Trophoblast cell (in vitro differentiated cells and primary cell): ENCODE measurements at places on chromosomes 1 and 21.

DNA sequence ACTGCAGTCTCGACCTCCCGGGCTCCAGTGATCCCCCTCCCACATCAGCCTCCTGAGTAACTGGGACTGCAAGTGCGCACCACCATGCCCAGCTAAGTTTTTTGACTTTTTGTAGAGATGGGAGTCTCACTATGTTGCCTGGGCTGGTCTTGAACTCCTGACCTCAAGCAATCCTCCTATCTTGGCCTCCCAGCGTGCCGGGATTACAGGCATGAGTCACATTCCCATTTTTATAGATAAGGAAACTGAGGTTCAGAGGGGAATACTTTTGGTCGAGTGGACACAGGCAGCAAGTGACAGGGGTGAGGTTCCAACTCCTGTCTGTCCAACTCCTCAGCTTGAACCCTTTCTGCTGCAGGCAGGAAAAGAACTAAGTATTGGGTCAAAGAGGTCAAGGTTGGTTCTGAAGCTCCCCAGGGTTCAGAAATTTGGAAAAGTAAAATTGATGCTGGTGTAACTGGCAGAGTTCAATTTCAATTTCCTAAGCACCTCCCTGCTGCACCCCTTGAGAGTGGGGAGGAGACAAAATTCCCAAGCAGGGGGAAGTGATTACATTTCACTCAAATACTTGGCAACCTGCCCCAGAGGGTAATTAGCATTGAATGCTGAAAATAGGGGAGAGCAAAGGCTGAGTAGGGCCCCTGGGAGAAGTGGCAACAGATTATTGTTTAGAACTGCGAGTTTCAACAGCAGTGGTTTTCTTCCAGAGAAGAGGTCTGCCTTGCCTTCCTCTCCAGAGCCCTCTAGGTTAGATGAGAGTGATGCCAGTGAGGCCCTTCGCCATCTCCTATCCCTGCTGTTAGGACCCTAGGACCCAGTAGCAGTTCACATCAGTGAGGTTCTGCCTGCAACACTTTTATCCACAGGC lies 17.5 kb upstream of the ALPL start:
- DNase-seq = no peak

GRCh38 chr1:16145662-16146278 lies 10.1 kb downstream of the EPHA2 start:
- peak; percentile 81 for DNase-seq

DNA sequence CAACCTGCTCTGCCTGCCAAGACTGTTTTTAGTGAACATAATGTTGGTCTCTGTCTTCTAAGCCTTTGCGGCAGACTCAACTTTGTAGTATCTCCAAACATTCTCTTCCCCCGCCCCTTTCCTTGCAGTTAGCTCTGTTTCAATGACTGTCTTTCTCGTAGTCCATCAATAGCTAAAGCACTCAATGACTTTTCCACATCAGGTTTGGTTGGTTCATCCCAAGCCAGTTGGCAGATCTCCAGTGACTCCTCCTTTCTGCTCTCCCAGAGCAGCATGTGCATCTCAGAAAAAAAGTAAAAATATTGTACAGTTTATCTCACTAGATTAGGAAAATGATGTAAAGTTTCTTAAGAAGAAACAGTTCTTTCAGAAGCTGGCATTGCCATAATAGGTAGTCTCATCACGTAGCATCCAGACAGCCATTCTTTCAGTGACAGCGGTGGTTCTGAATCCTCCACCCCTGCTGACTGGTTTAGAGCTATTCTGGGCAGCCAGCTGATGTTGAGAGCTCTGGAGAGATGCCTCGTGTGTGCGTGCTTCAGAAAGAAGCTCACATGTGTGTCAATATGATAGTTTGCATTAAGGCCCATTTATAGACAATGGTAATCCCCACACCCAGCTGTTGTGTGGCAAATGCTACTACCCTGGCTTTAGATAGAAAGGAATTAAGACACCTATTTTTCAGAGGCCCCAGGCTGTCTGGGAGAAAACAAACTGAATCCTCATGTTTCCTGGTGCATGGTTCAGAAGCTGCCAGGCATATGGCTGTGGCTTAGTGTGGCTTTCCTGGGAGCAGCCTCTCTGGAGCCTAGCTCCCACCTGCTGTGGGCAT lies 53.2 kb downstream of the CNN3 start:
- no peak for DNase-seq

DNA sequence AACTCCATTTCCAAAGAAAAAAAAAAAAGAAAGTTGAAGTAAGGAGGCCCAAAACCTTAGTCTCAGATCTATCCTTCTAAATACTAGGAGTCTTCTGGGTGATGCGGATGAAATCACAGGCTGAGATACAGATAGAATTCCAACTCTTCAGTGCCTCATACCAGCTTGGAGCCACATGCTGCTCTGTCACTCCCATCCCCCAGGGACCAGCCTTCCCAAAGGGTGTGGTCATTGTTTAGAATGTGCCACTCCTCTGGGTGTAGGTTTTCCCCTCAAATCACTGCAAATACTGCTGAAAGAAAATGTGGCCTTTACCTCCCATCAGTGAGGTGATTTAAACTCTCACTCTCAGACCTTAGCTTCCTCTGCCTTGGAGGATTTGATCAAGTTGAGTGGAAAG lies 112.9 kb downstream of the CDC7 start:
- peak; percentile 50 for DNase-seq

DNA sequence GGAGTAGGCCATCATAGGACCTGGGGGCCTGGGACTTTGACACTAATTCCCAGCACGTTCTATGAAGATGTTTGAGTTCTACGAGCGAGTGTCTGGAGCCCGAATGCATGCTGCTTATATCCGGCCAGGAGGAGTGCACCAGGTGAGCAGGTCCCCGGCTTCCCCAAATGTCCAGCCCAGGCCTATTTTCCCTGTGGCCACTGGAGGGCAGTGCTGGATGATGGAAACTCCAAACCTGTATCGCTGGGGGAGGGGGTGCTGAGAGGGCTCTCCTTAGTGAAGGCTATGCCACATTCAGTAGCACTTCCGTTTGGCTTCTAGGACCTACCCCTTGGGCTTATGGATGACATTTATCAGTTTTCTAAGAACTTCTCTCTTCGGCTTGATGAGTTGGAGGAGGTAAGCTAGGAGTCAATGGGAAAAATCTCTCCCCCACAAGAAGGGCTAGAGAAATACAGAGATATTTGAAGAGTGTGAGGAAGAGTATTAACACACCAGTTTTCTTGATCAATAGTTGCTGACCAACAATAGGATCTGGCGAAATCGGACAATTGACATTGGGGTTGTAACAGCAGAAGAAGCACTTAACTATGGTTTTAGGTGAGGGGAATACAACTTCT lies 5.2 kb upstream of the FCER1G start:
- DNase-seq = peak; percentile 88

GRCh38 chr1:54837002-54837853 lies 36.1 kb upstream of the TTC22 start:
- no peak for DNase-seq

DNA sequence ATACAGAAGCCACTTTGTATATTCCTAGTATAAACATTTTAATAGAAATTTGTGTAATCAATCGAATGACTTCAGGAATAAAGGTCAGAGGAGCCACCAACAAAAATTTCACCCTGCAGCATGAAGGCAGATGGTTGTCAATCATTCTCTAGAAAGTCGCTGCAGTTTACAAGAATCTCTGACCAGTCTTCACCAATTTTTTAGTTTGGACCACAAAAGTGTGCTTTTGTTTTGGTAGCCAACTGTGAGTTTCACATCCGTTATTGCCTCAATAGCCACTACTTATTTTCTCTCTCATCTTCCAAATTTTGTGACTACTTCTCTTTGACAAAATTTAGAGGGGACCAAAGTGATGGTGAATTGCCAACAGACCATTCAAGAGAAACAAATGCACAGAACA lies 1155.6 kb downstream of the AMY1C start:
- no peak for DNase-seq

DNA sequence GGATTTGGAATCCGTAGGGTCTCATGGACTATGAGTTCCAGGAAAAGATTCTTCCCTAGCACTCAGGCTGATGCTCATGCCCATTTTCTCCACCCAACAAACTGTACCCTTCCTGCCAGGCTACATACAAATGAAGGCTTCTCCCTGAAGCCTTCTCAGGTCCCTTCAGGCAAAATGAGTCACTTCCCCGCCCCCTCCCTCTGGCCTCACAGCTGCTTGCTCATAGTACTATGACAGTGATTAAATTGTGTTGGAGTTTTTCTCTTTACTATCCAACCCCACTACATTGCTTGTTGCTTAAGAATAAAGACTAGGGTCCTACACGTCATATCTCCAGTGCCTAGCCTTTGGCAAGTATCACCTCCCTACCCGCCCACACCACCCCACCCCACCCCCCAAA lies 207.6 kb upstream of the NFIA start:
- peak; percentile 78 for DNase-seq

DNA sequence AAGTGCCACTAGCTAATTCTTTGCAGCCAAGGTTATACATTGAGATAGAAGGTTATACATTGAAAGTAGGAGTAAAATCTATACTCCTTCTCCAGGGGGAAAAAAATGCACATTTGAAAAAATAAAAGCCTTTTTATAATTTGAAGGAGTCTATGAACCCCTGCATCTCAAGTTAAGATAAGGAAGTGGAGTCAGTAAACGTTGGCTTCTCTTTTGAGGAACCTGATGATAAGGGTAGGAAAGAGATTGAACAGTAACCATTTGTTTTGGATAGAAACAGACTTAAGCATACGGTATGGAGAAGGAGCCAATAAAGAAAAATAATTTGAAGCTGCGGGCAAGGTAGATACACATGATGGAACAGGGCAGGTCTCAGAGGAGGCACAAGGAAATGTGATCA lies 64.1 kb downstream of the RPAP2 start:
- no peak for DNase-seq

DNA sequence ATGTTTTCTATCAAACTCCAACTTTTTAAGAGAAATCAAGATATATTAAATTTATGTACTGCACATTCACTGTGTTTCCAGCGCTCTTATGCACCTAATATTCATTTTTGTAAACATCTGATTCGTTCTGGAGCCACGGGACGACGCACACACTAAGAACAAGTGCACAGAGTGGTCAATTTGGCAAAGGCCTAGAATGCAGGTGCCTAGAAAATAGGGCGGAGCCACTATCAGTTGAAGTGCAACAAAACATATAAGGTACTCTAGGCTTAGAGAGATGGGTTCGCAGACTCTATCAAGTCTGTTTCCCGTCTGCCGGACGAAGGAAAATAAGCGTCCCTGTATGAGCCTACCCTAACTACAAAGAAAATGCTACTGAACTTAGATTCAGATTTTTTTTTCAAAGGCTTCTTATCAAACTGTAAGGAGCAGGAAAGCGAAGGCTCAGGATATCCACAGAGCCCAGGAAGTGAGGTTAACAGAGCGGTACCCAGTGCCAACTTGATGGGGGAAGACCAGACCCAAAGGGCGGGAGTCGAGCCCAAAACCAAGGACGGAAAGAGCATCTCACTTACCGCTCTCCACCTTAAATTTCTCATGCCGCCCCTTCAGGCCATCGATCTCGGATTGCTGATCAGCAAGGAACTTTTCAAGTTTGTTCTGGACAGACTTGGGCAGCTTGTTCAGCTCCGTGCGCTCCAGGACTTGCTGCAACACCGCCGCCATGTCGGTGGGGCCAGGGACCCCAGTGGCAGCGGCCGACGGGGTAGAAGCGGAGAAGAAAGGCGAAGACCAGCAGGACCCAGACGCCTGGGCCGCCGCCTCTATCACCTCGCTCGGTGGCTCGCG lies 526 bp downstream of the TPR start:
- DNase-seq = peak; percentile 36

DNA sequence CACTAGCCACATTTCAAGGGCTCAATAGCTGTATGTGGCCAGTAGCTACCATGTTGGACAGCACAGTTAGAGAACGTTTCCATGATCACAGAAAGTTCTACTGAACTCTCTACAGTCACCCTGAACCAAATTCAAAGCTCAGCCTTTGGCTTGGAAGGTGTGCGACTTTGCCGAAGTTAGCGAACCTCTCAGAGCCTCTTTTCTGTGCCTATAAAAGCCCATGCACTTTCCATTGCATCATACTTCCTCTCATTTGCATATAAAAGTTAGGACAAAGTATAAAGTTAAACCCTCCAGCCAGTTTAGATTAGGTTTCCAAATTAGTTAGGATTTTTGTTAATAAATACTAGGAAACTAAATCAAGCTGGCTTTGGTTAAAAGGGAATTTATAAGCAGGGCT lies 4.7 kb upstream of the SLC1A7 start:
- no peak for DNase-seq

DNA sequence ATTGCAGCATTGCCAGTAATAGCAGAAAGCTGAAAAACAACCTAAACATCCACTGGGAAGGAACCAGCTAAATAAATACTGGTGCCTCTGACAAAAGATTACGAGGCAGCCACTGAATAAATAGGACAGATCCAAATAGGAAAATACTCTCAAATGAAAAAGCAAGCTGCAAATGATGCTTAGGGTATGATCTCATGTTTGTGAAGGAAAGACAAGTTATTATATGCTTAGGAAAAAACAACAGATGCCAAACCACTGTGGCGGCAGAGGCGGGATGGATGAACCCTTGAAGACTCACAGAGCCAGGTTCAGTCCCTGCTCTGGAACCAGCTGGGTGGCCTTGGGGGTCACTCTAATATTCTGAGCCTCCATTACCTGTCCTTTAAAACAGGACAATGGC lies 41.6 kb downstream of the MATN1 start:
- no peak for DNase-seq

DNA sequence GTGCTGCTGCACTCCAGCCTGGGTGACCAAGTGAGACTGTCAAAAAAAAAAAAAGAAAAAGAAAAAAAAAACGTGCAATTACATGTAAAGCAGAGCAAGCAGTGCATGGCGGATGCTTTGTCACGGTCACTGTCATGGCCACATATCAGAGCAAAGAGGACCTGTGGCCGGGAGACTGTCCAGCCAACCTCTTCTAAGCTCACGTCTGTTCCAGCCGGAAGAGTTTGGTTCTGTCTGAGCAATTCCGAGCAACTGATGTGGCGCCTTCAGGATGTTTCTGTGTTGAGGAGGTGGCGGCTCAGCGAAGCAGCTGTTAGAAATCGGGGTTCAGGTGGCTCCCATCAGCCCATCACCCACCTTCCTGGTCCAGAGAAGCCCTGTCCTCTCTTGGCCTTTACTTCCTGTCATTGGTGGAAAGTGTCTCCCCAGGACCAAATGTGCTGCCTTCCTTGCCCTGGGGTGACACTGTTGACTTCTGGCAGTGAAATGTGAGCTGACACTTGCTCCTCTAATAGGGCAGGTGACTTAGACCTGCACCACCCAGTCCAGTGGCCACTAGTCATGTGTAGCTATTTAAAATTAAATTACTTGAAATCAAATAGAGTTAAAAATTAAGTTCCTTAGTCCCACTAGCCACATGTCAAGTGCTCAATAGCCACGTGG lies 59.9 kb downstream of the ARHGEF10L start:
- DNase-seq = no peak

- no peak for DNase-seq
Measured at GRCh38 chr1:92365378-92366039, 66.7 kb downstream of the RPAP2 start.

DNA sequence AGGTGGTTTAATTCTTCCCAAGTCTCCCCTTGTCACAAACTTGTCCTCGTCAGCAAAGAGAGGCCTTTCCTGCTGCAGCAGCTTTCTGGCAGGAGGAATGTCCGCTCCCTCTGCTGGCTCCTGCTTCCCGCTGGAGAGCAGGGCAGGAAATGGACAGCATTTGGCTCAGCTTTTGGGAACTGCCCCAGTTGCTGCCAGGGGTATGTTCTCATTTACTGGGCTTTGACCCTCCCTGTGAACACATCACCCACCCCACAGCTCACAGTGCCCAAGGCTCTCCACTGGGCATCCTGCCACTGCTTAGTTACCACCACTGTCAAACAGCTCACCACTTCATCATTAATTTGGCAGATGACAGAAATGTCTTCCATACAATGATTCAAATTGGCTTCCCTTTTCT lies 75.4 kb downstream of the MRPL37 start:
- no peak for DNase-seq

GRCh38 chr1:179195376-179195775 lies 34.1 kb downstream of the ABL2 start:
- no peak for DNase-seq
